ENCODE measurements at places on chromosomes 7 and 10.

DNA sequence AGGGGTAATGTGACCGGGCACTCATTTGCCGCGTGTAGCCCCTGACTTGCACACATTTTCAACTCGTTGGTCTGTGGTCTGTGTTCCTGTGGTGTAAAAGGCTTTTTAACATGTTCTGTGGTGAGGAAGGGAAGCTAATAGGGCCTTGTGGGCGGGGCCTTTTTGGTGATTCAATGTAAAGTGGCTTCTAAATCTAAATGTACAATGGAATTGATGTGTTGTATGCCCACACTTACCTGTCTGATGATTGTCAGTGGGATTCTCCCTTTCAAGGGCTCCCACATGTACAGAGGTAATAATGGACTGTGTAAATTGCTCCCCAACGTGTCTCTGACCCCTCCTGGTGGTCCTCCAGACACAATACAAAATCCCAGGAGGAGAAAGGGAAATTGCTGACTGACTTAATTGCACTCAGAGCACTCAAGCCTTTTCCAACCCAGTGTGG is 43.1 kb upstream of the GATAD1 start:
- DNase-seq = no peak

GRCh38 chr10:132335189-132336063 is 3.4 kb downstream of the LRRC27 start:
- DNase-seq = no peak

- no peak for DNase-seq
Measured at GRCh38 chr7:72429316-72429715, 17.2 kb upstream of the CALN1 start.

- DNase-seq = no peak
Measured at GRCh38 chr7:44338600-44338999, 13.2 kb upstream of the CAMK2B start.

- no peak for DNase-seq
Measured at GRCh38 chr7:134724606-134725005, 54.8 kb upstream of the CALD1 start.

GRCh38 chr7:7943951-7944350 is 24.6 kb upstream of the GLCCI1 start:
- no peak for DNase-seq

DNA sequence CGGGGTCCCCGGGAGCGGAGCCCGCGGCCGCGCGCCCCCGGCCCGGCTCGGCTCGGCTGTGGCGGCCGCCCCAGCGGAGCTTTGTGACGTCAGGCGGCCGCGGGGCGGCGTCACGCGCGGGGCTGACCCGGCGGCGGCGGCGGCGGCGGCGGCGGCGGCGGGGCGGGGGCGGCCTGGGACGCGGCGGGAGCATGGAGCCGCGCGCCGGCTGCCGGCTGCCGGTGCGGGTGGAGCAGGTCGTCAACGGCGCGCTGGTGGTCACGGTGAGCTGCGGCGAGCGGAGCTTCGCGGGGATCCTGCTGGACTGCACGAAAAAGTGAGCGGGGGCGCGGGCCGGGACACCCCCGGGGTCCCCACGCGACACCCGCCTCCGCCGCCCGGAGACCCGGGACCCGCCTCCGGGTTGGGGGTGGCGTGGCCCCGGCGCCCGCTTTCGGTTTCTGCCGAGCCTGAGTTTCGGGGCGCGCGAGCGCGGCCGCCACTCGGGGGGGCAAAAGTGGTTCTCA is at the start of gene PWWP2B:
TSS of gene PWWP2B (plus strand) at position 165 of the 506 bp plus-strand sequence. CDS start at position 192, 27 bp downstream.
- DNase-seq = no peak

GRCh38 chr7:80133361-80134114 is 1.1 kb upstream of the GNAI1 start:
- DNase-seq = no peak

- no peak for DNase-seq
Measured at GRCh38 chr10:29617880-29618340, 16.9 kb downstream of the SVIL start.

- DNase-seq = no peak
Measured at GRCh38 chr7:139532636-139533155, 9.2 kb downstream of the CLEC2L start.

GRCh38 chr10:76270464-76270863 is 839.0 kb downstream of the LRMDA start:
- DNase-seq = no peak

DNA sequence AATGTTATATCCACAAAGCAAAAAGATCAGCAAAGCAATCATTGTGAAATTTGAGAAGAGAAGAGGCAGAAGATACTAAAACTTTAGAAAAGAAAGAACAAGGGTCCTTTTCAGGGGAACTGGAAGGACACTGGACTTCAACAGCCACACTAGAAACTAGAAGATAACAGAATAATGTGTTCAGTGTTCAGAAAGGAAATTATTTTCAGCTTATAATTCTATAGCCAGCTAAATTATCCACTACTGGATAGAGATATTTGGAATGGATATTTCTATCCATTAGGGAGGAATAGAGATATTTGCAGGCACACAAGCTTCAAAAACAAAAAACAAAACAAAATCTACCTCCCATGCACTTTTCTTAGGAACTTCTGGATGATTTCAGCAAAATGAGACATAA is 12.8 kb downstream of the ANXA11 start:
- no peak for DNase-seq

DNA sequence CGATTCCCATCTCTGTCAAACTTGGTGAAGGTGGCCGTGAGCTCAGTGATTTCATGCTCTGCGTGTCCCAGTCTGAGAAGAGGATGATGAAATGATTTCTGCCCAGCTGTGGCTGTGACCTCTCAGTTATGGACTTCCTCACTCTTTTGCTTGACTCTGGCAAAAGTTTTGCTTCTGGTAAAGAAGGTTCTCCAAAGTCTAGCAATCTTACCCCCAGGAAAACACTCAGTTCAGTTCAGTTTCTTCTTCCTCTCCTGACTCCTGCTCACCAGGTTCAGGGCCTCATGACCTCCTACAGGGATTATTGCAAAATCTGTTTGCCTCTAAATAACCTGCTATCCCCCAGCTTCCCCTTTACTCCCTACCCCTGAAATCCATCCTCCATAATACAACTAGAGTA is 4.9 kb upstream of the BLOC1S2 start:
- DNase-seq = no peak

GRCh38 chr10:127878475-127879055 is 14.2 kb downstream of the CLRN3 start:
- DNase-seq = no peak

- no peak for DNase-seq
Measured at GRCh38 chr10:97138174-97138573, 47.6 kb downstream of the SLIT1 start.
